ENCODE measurements at places on chromosomes 16 and 17. TPM values are rescaled to one million over a fixed set of nuclear protein-coding genes. Genes with fewer than 3 reads are reported as not detected.

DNA sequence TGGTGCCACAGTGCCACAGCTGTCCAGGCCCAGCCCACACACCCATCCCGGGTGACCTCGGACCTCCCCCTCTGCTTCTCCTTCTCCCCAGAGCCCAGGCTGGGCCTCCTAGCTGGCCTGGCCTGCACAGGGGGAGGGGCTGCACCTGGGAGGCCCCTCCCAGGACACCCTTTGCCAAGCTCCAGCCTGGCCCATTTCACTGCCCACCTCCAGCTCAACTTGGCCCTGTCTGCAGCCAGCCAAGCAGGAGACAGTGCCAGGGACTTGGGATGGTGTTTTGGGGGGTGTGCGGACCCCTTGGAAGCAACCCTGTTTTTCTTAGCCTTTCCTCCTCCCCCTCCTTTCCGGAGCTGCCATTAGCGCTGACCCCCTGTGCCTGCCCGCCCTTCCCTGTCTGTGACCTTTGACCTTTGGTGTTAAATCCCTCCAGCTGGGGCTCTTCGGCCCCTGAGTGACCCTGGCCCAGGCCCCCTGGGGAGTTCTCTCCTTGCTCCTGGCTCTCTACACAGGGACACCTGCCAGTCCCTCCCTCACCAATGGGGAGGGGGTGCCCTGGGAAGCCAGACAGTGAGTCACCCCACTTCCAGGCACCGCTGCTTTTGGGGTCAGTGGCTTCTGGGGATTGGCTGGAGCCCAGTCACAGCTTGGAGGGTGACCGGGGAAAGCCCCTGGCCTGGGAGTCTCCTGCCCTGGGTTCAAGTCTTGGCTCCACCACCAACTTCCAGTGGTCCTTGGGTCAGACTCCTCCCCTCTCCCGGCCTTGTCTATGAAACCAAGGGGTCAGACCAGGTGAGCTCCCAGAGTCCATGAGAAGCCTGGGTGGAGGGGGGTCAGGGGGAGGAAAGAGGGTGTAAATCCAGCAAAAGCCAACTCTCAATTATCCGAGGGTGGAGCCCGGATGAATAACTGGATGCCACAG lies 1.9 kb downstream of the GLIS2 start:
- DNase-seq = peak; percentile 68

- DNase-seq = no peak
Measured at GRCh38 chr17:35895636-35896587, 15.8 kb upstream of the CCL5 start.

- no peak for DNase-seq
Measured at GRCh38 chr16:29011851-29012250, 27.0 kb downstream of the LAT start.

GRCh38 chr16:978403-978802 lies 3.2 kb upstream of the SOX8 start:
- DNase-seq = peak; percentile 62

- no peak for DNase-seq
Measured at GRCh38 chr16:82190386-82190785, 20.4 kb upstream of the MPHOSPH6 start.

DNA sequence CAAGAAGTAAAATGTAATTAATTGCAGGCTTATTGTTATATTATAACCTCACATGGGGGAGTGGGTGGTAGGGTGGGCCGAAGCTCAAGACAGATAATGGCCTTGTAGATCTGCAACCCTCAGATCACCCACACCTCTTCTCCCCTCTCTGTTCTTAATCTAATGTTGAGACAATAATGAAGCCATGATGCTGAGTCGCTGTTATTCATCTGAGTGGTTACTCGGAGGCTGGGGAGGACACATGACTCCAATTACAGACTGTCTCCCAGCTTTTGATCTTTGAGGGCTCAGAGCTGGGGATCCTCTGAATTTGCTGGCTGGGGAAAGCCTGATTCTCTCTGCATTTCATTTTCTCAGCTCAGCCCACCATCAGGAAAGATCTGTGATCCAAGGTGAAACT lies 275.3 kb downstream of the SHISA9 start:
- peak; percentile 22 for DNase-seq

- no peak for DNase-seq
Measured at GRCh38 chr16:87938412-87938949, 2.2 kb upstream of the CA5A start.

- no peak for DNase-seq
Measured at GRCh38 chr16:86061721-86062120, 162.8 kb downstream of the IRF8 start.

GRCh38 chr17:39193346-39193745 lies 4.1 kb downstream of the CACNB1 start:
- peak; percentile 72 for DNase-seq

- no peak for DNase-seq
Measured at GRCh38 chr16:14086477-14086876, 15.4 kb downstream of the MRTFB start.

- no peak for DNase-seq
Measured at GRCh38 chr16:75106351-75107274, 10.0 kb downstream of the LDHD start.

DNA sequence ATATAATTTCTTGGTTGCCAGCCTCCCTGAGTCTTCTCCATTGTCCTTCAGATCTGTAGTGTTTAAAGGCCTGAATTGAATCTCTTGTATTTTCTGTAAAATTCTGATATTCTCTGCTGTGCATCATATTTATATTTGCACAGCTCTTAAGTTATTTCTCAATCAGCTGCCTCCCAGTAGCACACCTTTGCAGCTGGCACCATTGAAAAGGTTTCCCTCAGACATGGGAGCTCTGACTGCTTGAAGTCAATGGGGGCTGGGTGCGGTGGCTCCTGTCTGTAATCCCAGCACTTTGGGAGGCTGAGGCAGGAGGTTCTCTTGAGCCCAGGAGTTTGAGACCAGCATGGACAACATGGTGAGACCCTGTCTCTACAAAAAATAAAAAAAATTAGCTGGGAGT lies 40.4 kb downstream of the PITPNC1 start:
- DNase-seq = no peak

GRCh38 chr16:49350265-49351095 lies 23.1 kb upstream of the C16orf78 start:
- DNase-seq = peak; percentile 55

RNF222 gene
- total RNA-seq = not detected

MRPL45 gene
- 38.5 TPM for total RNA-seq

ARL5C gene
- total RNA-seq = not detected

PIK3R6 gene
- total RNA-seq = not detected

NPB gene
- 1.3 TPM for total RNA-seq

NTN1 gene
- total RNA-seq = 0.73 TPM

All from myocyte (in vitro differentiated cells).